ENCODE measurements at places on chromosomes 6 and 20. TPM values are rescaled to one million over a fixed set of nuclear protein-coding genes. Genes with fewer than 3 reads are reported as not detected.

DNA sequence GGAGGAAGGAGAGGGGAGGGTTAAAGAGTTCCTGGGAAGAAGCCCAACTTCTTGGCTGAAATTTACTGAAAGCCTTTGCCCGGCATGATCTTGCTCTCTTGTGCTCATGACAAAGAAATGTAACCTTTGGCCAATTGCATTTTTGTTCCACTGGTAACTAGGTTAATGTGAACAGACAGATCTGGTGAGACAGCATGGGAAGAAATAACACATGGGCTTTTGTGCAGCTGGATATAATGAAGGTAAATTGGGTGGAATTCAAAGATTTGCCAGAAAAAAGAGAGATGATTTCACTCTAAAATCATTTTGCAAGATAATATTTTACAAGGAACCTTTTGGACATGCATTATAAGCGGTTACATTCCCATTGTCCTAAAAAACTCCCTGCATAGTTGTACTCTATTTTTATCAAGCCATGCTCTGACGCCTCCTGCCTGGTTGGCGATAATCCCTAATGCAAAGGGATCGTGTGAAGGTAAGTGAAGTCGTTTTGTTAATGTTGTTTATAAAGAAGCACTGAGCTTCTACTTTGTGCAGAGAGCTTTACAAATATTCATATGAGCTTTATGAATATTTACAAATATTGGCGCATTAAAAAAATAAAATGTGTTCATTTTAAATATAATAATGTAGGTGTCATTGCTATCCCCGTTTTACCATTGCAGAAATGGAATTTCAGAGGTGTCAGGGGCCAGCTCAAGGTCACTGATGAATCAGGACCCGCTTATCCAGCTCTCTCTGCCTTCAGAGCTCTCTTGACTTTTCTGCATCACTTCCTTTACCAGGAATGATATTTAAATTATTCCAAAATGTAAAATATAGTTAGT lies 161.3 kb upstream of the AGPAT4 start:
- DNase-seq, result no peak

DNA sequence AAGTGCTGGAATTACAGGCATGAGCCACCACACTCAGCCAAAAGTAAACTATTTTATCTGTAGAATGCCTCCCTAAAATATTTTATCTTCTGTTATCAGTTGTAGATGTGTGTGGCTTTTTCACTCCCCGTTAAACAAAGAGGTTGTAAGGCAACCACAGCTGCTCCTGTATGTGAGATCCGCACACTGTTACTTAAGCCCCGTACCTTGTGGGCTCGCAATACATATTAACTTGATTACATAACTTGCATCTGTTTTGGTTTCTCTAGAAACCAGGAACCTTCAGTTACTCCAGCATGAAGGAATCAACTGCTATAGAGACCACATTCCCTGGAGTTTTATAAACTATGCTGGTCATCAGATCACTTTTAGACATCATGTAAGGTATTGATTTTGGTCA lies 420.1 kb upstream of the SLC35B3 start:
- DNase-seq, result no peak

DNA sequence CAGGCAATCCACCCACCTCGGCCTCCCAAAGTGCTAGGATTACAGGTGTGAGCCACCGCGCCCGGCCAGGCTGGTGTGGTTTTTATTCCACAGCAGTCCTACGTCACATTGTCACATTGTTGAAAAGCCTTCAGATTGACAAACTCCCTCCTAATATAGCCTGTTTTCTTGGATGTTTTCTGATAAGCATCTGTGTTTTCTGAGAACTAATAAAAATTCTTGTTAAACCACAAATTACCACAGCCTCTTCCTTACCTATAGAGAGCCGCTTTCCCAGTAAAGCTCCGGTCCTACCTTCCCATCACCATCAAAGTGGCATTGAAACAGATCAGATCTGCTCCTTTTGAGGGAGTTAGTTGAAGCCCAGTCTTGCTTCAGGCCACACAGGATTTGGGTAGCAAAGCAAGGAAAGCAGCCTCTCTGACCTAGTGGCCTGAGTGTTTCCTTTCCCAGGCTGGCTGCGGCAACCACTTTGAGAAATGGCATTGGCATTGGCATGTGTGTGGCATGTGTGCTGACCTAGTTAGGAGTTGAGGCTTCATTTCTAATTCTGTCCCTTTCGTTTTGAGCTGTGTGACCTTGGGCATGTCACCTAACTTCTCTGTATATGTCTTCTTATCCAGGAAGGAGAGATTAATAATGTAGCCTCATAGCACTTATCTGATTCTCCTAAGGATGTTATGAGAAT lies 1.7 kb upstream of the PKIG start:
- DNase-seq, result no peak

GRCh38 chr6:1335367-1336037 lies 23.6 kb downstream of the FOXQ1 start:
- no peak for DNase-seq

DNA sequence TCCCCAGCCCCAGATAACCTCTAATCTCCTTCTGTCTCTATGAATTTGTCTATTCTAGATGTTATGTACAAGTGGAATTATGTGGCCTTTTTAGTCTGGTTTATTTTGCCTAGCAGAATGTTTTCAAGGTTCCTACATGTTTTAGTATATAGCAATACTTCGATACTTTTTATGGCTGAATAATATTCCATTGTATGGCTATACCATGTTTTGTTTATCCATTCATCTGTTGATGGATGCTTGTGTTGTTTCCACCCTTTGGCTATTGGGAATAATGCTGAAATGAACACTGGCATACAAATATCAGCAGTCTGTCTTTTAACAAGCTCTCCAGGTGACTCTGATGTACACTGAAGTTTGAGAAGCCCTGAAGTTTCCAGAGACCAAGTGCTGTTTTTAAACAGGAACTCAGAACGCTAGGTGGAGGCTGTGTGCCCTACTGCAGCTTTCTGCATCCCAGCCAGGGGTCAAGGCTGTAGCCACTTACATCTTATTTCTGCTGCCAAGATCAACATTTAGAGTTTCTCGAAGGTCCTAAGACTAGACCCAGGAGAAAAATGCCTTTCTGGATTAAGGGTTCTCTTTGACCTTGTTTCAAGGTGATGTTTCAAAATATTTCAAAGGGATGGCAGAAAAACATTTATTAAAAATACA lies 123.0 kb downstream of the SOBP start:
- DNase-seq, result no peak

GRCh38 chr6:13300643-13301590 lies 27.4 kb downstream of the TBC1D7 start:
- DNase-seq, result no peak

DNA sequence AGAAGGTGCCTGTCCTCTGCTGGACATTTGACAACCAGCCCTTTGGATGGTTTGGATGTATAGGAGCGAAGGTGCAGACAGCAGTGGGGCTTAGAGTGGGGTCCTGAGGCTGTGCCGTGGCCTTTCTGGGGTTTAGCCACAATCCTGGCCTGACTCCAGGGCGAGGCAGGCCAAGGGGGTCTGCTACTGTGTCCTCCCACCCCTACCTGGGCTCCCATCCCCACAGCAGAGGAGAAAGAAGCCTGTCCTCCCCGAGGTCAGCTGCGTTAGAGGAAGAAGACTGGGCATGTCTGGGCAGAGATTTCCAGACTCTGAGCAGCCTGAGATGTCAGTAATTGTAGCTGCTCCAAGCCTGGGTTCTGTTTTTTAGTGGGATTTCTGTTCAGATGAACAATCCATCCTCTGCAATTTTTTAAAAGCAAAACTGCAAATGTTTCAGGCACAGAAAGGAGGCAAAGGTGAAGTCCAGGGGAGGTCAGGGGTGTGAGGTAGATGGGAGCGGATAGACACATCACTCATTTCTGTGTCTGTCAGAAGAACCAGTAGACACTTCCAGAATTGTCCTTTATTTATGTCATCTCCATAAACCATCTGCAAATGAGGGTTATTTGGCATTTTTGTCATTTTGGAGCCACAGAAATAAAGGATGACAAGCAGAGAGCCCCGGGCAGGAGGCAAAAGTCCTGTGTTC lies 1.3 kb upstream of the CDKN1A start:
- DNase-seq, result no peak

DNA sequence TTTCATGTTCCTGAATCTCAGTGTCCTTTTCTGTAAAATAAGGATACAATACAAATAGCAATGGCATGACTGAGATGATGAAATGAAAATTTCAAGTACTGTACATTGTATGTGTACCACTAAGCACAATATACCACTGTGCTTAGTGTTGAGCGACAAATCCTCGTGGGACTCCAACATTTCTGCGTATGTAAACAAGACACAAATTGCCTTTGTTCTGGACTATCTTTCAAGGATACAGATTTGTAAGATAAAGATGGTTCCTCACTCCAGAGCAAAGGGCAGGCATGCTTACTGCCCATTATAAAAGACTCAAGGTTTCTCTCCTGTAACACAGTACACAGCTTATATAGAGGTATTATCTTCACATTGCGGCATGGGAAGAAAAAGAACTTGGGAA lies 6.0 kb downstream of the RARS2 start:
- no peak for DNase-seq

- DNase-seq, result no peak
Observed at GRCh38 chr6:49849213-49849907, 17.0 kb downstream of the CRISP1 start.

The CALHM5 gene
- 0.10 TPM for total RNA-seq

The GNRH2 gene
- total RNA-seq, result 1.2 TPM

The CYP24A1 gene
- not detected for total RNA-seq

- no peak for DNase-seq
Observed at GRCh38 chr6:34580707-34581560, 24.8 kb upstream of the SPDEF start.

Data from glutamatergic neuron (in vitro differentiated cells).